ENCODE measurements at places on chromosomes 13 and 19.

GRCh38 chr19:6078068-6078467, 32.2 kb downstream of the RFX2 start:
- no peak overlapping the region for H3K27ac ChIP-seq
- no peaks in the 10 kb centered on the region for H3K4me1 ChIP-seq
- H3K36me3 ChIP-seq, result no peaks in the 10 kb centered on the region
- no peaks in the 10 kb centered on the region for H3K27me3 ChIP-seq
- no peak for DNase-seq

DNA sequence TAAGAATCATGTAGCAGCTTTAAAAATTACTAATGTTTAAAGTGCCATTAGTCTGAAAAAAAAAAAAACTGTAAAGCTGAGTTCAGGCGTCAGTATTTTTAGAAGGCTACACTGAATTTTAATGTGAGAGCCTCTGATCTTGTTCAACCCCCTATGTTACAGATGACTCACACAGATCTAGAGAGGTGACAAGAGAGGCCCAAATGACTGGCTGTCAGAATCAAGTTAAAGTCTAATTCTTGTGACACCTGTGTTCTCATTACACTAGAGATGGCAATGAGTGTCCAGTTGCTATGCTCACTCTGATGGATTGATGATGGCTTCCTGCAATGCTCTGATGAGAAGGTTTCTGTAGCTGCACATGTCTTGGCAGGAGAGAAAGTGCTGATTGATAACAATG, 203.5 kb upstream of the OBI1 start:
- no peaks in the 10 kb centered on the region for H3K4me1 ChIP-seq
- H3K36me3 ChIP-seq, result no peaks in the 10 kb centered on the region
- H3K27ac ChIP-seq, result no peak overlapping the region

- no peak for DNase-seq
- H3K27ac ChIP-seq, result no peak overlapping the region
- no peaks in the 10 kb centered on the region for H3K4me1 ChIP-seq
Observed at GRCh38 chr13:104683789-104684188, 1617.6 kb upstream of the SLC10A2 start.

- H3K36me3 ChIP-seq, result no peaks in the 10 kb centered on the region
- H3K4me1 ChIP-seq, result peaks cover 9% of the 10 kb centered on the region
- no peaks in the 10 kb centered on the region for H3K27me3 ChIP-seq
- DNase-seq, result no peak
- no peak overlapping the region for H3K4me3 ChIP-seq
Observed at GRCh38 chr13:50589139-50589538, 254.4 kb downstream of the DLEU7 start.

DNA sequence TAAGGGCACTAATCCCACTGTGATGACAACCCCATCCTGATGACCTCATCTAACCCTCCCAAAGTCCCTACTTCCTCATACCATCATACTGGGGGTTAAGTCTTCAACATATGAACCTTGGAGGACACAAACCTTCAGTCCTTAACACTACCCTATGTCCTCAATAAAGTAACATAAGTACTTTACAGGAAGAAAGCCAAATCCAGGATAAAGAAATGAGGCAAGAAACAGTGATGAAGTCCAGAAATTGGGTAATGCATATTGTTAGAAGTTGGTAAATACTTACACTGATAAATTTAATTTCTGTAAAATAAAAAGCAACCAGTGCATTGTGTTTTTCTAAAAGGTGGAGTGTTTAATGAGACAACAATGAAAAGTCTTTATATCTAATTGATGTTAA, 284.8 kb upstream of the SOX21 start:
- no peak overlapping the region for H3K27ac ChIP-seq
- H3K4me1 ChIP-seq, result no peaks in the 10 kb centered on the region
- no peak for DNase-seq
- H3K27me3 ChIP-seq, result no peaks in the 10 kb centered on the region
- H3K4me3 ChIP-seq, result no peak overlapping the region
- H3K36me3 ChIP-seq, result no peaks in the 10 kb centered on the region

DNA sequence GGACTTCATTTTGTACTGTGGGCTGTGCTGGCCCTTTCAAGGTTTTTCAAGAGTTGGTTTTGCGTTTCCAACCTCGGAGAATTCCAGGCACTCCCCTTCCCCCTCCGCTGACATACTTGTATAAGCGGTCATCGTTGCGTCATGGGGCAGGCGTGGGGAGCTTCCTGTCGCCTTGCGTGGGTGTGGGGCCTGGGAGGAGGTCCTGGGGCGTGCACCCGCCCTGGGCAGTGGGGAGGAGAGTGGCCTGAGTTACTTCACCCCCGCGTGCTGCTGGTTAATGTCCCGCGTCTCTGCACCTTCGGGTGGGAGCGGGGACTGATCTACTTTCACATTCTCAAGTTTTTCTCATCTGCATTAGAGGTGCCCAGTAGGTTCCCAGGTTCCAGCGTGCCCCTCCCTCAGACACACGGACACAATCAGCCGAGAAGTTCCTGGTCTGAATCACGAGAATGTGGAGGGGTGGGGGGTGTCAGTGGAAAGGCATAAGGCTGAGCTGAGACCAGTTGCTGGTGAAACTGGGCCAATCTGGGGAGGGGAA, 4.1 kb downstream of the IER2 start:
- H3K4me3 ChIP-seq, result peak overlapping the region; percentile 76
- H3K4me1 ChIP-seq, result peaks cover 32% of the 10 kb centered on the region
- peak; percentile 62 for DNase-seq
- H3K27ac ChIP-seq, result peak overlapping the region; percentile 99
- H3K27me3 ChIP-seq, result no peaks in the 10 kb centered on the region

GRCh38 chr13:22903925-22904324, 276.9 kb upstream of the SGCG start:
- no peak for DNase-seq
- no peaks in the 10 kb centered on the region for H3K27me3 ChIP-seq
- no peaks in the 10 kb centered on the region for H3K36me3 ChIP-seq
- no peaks in the 10 kb centered on the region for H3K4me1 ChIP-seq
- H3K4me3 ChIP-seq, result no peak overlapping the region
